Natural killer cell (primary cell): ENCODE measurements at places on chromosomes 16 and 17.
A peak's percentile ranks its signal among the peaks of the same experiment; 100 is the strongest.

DNA sequence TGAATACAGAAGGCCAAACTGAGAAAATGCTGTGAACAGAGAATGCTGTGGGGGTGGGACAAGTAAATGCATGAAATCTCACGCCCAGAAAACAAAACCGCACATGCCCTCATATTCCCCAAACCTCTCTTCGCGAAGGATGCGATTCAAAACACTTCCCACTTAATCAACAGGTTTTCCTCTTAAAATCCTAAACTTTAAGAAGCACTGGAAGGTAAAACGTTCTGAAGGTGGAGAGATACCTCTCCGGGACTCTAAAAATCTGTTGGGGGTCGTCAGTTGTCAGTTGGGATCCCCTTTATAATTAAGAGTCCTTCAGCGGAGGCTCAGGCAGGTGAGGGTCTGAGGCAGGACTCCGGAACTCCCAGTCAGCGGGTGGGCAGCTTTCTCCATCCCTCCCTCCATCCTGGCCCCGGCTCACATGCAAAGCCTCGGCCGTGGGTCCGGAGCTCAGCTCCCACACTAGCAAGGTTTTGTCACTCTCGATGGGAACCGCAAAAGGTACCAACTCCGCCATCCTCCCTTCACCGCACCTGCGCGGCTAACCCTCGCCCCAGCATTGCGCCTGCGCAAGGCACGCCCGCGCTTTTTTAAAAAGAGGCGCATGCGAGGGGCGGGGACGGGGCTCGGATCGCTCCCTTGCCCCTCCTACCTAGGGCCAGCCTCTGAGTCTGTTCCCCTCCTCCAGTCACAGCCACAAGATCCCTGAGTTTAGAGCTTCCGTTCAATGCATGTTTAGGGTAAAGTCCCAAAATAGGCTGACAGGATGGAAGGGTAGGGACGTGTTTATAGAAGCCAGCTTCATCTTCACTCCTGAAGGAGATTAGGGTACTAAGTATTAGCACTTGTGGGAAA is at the start of gene RDM1:
Gene RDM1, minus strand, starts transcription at position 563 of the 855 bp plus-strand sequence. Its CDS starts 46 bp downstream, at position 517.
- DNase-seq = peak; percentile 67

GRCh38 chr17:76405607-76405966 is 21.2 kb downstream of the SPHK1 start:
- DNase-seq = no peak

- DNase-seq = no peak
These were observed 3.2 kb downstream of the DLG4 start for GRCh38 chr17:7216242-7217112.

DNA sequence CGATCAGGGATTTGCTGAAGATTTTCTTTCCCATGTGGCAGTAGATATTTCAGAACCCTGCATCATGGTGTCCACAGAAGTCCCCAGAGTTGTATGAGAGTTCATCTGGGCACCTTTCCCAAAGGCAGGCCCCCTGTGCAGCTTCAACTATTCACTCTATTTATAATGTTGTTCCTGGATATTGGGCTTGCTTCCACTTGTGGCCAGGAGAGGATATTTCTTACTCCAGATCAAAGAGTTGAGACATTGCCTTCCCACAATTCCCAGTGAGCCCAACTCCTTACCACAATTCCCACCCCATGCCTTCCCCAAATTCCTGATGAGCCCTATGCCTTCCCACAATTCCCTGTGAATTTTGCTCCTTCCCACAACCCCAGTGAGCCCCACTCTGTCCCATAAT is 206.9 kb downstream of the WWOX start:
- DNase-seq = no peak

DNA sequence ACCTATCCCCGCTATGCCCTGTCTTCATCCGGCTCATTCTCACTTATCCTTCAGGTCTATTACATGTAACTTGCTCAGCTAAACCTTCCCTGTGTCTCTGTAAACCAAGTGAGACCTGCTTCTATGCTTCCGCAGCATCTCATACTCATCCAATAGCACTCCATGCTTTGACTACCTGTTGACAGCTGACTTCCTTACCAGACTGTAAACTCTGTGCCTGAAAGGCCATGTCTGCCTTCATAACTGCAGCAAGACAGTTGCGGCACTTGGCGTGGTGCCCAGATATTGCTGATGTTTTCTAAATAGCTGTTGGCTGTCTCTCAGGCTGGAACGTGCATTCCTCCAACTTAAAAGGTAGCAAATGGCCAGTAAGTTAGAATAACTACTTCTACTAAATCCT is 1.8 kb upstream of the OR1E1 start:
- no peak for DNase-seq

DNA sequence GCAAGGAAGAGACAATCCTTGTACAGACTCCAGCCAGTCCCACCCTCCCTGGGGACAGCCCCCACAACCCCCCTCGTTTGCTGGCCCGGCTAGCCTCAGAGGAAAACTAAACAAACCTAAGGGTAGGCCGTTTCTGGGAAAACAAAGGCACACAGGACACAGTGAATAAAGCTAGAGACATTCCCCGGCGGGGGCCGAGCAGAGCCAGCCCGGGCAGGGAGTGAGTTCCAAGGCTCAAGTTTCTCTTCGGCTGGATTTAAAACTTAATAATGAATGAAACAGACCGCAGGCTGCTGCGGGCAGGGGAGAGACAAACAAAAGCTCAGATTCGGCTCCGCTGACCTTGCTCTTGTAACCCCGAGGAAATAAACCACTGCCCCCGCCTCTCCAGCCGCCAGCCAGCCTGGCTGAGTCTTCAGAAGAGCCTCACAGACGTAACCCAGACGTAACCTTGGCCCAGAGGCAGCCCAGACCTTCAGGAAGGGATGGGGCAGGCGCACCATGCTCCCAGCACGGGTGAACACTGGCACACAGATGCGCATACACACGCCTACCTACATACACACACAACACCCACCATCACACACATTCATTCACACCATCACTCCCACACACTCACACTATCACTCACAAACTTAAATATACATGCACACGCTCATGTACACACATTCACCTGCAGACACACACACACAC is 216.0 kb downstream of the ZNF423 start:
- no peak for DNase-seq

DNA sequence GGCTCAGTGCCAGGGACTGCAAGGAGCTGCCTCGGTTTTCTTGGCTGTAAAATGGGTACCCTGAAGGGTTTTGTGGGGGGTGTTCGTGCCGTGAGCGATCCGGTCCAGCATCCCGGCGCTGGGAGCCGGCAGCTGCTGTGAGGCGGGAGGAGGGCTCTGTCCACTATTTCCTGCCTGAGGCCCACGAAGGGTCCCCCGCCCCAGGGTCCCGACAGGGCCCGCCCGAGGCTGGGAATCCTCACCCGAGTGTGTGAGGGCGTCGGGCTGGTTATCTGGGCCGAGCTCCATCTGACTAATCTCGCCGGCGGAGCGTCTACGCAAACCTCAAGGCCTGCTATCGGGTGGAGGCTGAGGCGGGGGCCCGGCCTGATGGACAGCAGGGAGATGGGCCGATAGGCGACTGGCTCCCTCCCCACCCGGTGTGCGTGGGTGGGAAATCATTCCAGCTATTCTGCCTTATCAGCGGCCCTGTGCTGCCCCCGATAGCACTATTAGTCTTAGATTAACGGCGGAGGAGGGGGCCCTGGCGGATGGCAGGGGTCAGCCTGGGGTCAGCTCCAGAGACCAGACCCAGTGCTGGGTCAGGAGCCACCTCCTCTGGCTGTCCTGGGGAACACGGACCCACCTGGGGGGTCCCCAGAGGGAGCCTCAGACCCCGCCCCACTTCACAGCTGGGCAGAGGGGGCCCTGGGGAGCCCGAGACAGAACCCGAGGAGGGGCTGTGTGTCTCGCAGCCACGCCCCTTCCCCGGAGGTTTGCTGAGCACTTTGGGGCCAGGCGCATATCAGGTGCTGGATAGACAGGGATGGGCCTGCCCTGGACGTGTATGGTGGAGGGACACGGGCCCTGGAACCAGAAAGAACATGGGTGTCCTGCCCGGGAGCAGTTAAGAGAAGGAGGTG is 44.7 kb downstream of the ZFPM1 start:
- no peak for DNase-seq

GRCh38 chr17:15268461-15268860 is 3.3 kb upstream of the PMP22 start:
- no peak for DNase-seq

- no peak for DNase-seq
These were observed 43.8 kb downstream of the MYH10 start for GRCh38 chr17:8586766-8587165.

DNA sequence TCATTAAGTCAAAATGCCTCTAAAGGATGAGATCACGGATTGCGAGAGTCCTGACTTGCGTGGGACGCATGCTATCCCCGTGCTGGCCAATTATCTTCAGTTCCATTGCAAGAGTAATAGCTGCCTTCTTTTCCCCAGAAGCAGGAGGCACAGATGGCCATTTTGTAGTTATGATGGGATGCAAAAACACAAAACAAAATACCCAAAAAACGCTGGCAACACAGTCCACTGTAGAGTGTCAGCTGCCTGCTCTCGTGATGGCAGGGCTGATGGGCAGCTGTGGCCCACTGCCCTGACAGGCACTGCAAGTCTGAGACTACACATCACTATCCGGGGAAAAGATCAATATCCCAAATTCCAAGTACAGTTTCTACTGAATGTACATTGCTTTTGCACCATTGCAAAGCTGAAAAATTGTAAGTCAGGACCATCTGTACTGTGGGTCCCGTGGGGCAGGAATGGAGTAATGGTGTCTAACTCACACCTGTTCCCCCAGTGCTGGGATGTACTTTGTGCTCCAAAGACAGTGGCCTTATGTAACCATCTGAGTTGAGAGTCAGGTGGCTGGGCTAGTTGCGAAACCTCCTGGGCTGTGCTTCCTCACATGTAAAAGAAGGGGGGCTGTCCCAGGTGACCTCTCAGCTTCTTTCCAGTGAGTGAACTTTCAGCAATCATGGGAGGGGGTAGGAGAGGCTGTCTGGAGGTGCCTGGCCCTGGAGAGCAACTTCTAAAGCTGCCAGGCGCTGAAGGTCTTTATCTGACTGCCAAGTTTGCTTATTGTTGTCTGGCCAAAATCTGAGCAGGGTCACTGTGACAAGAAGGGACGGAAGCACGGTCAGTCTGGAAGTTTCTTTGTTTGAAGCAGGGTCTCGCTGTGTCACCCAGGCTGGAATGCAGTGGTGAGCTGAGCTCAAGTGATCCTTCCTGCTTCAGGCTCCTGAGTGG is 4.7 kb downstream of the SLC47A1 start:
- no peak for DNase-seq

- DNase-seq = no peak
These were observed 61.1 kb upstream of the MTMR4 start for GRCh38 chr17:58575511-58575910.

- DNase-seq = no peak
These were observed 5.2 kb downstream of the KCNG4 start for GRCh38 chr16:84234321-84235241.

DNA sequence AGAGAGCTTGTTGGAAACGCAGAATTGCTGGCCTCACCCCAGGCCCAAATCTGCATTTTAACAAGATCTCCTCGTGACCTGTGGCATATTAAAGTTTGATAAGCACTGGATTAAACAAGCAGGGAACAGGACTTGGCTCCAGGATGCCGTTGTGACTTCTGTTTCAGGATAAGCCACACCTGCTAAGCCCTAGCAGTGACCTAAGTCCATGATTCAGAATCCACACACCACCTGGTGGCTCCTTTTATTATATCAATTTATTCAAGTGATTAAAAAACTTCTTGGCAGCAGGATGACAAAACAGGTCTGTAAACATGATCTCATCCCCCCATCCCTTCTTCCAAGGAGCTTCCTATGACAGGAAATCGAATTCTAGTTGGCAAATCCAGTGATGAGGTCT is 9.1 kb downstream of the NAGPA start:
- no peak for DNase-seq

DNA sequence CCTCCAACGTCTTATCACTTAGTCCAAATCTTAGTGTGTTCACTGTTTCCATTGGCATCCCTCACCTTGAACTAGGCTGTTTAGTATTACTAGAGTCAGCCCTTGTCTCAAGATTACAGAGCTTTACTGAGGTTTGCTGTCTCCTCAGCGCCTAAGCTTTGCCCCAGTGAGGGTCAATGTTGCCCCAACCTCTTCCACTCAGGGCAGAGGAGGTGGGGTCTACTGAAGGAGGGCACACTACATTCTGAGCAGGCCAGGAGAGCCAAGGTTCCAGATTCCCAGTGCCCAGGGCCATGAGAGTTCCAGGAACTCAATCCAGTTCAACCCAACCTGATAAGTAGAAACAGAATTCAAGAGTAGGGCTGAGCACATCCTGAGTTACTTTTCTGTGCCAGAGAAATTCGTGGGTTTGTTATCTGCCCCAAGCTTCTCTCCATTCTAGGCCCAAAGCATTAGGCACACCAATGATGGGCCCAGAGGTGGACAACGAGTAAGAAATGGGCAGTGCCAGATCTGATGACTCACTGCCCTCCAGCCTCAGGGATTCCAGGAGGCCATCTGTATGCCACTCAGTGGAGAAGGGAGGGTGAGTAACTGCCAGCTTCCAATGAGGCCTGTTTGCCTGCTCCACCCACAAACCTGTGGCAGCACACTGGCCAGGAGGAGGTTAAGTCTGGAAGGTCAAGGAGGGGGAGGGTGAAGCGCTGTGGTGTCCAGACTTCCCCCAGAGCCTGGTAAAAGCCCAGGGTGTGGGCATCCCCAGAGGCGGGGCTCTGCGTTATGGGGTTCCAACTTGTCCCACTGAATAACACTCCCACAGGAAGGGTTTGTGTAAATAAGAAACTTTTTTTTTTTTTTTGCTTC is 8.2 kb downstream of the TUBG2 start:
- no peak for DNase-seq

GRCh38 chr17:64006361-64007088 is 8.4 kb downstream of the PRR29 start:
- DNase-seq = no peak

DNA sequence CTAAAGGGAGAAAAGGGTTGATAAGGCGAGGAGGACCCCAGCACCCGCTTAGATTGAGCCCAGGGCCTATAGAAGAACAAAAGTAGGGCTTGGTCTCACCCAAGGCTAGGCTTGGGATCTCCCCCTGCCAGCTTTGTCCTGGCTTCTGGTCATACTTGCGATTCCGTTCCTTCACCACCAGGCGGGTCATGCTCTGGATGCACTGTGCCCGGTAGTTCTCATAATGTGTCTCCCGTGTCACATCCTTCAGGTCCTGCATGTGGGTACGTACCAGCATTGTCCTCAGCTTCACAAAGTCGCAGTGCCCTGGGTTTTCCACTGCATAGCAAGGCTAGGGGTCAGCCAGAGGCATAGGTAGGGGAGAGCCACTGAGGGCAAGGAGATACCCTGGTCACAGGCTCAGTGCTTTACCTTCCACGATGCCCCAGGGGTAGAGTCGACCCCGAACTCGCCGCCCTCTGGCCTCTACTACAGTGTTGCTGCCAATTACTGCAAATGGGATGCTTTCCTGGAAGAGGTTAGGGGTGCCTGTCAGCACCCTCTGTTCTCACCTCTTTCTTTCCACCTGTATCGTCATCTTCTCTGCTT is 6.5 kb upstream of the MTMR4 start:
- no peak for DNase-seq

- peak; percentile 62 for DNase-seq
These were observed 12.6 kb downstream of the THRA start for GRCh38 chr17:40075201-40075941.
